B cell (primary cell): ENCODE measurements at places on chromosomes 7 and 10. TPM values are rescaled to one million over a fixed set of nuclear protein-coding genes. Genes with fewer than 3 reads are reported as not detected.

Gene VPS37D
- total RNA-seq = 0.71 and 0.78 TPM in 2 replicates

- H3K27me3 ChIP-seq = no peaks in the 10 kb centered on the region
- H3K27ac ChIP-seq = no peak overlapping the region
- H3K4me3 ChIP-seq = no peak overlapping the region
These were observed 45.3 kb downstream of the TACC2 start for GRCh38 chr10:122034149-122034756.

- H3K27ac ChIP-seq = no peak overlapping the region
- no peak overlapping the region for H3K4me3 ChIP-seq
- no peaks in the 10 kb centered on the region for H3K36me3 ChIP-seq
- no peak for DNase-seq
These were observed 4.6 kb downstream of the CYREN start for GRCh38 chr7:135165862-135166261.

DNA sequence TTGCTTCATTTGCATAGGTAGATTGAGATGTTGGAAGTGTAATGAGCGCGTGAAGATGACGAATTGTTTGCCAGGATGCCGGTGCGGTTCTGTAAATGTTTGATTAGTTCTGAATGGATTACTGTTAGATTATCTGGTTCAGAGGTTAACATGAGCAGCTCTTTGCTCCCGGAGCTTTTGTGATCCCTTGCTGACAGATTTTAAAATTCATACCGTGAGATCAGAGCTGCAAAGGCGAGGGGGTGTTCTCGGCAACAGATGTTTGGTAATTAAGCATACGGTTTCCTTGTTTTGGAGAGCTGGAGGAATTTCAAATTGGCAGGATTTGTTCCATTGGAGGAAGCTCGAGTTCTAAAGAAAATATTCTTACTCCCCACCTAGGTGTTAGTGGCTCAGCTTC, 237.8 kb upstream of the GPR26 start:
- no peak overlapping the region for H3K4me3 ChIP-seq
- H3K27ac ChIP-seq = no peak overlapping the region
- H3K36me3 ChIP-seq = no peaks in the 10 kb centered on the region
- no peaks in the 10 kb centered on the region for H3K4me1 ChIP-seq

DNA sequence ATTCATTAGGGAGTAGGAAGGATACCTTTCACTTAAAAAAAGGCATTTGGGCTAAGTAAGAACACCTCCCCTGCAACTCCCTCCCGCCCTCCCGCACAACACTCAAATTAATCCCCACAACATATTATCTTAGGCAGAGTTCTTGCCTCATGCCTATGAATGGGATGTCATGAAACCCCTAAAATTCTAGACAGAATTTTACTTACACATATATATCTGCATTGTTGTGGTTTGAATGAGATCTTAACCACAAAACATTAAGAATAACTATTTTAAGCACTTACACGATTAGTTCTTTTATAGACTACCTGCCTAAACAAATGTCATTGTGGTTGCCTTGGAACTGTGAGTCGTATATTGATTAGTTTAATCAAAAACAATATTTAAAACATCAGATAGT, 4.5 kb upstream of the ITGB1 start:
- H3K27ac ChIP-seq = no peak overlapping the region
- H3K4me1 ChIP-seq = peaks cover 30% of the 10 kb centered on the region
- H3K4me3 ChIP-seq = no peak overlapping the region
- no peaks in the 10 kb centered on the region for H3K27me3 ChIP-seq

- no peaks in the 10 kb centered on the region for H3K27me3 ChIP-seq
- DNase-seq = no peak
- no peak overlapping the region for H3K4me3 ChIP-seq
- H3K4me1 ChIP-seq = no peaks in the 10 kb centered on the region
- no peaks in the 10 kb centered on the region for H3K36me3 ChIP-seq
These were observed 69.6 kb upstream of the VWC2 start for GRCh38 chr7:49703881-49704280.

DNA sequence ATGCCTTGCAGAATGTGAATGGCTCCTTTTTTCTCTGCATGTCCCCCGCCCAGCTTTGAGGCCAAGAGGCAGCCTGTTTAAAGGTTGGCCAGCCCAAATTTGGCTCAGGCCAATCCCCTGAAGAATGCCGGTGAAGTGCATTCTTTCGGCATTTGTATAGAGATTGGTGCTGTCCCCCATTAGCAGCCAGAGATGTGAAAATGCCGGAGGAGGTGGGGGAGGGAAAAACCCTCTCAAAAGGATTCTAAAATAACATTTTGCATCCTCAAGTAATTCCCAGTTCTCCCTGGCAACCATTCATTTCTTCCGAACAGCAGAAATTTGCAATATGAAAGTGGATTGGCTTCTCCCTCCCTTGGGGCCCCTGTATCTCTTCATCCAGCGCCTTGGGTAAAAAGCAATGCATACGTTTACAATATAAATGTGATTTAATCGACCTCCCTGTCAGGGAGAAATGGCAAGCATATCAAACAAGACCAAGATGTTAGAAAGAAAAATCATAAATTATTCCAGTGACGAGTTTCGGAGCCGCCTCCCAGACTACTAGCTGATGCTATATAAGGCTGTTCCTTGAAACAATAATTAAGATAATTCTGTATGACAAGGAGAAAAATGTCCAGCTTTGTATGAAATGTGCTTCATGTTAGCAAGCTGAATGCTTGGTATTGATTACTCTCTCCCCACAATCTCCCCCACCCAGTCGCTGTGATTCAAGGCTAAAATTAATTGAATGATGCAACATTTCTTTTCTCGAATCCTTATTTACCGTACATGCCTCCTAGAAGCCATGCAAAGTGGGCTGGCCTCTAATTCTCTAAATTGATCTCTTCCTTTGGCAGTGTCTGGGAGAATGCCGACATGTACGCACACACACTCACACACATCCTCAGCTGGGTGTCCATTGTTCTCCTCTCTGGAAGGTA, 323.7 kb downstream of the RPS24 start:
- H3K4me1 ChIP-seq = no peaks in the 10 kb centered on the region
- H3K36me3 ChIP-seq = no peaks in the 10 kb centered on the region
- H3K27ac ChIP-seq = no peak overlapping the region
- H3K4me3 ChIP-seq = no peak overlapping the region

DNA sequence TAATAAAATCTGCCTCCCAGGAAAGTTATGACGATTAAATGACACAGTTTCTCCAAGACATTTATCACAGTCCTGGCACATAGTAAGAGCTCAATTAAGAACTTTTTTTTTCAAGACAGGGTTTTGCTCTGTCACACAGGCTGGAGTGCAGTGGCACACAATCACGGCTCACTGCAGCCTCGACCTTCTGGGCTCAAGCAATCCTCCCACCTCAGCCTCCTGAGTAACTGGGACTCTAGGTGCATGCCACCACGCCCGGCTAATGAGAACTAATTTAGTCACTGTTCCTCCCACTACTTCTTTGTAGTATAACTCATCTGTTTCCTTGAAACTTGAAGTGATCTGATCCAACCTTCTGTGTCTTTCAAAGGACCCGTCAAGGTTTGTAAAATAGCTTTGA, 42.2 kb upstream of the MXI1 start:
- no peak for DNase-seq
- no peaks in the 10 kb centered on the region for H3K36me3 ChIP-seq
- no peak overlapping the region for H3K27ac ChIP-seq
- H3K27me3 ChIP-seq = peaks cover 11% of the 10 kb centered on the region

GRCh38 chr10:112203328-112204076, 19.9 kb upstream of the GPAM start:
- no peaks in the 10 kb centered on the region for H3K36me3 ChIP-seq
- H3K4me3 ChIP-seq = no peak overlapping the region
- no peaks in the 10 kb centered on the region for H3K27me3 ChIP-seq
- peaks cover 15% of the 10 kb centered on the region for H3K4me1 ChIP-seq
- H3K27ac ChIP-seq = no peak overlapping the region
- no peak for DNase-seq

GRCh38 chr10:73971636-73972354, 26.1 kb upstream of the VCL start:
- no peak overlapping the region for H3K27ac ChIP-seq
- H3K4me1 ChIP-seq = peaks cover 3% of the 10 kb centered on the region
- DNase-seq = no peak
- no peak overlapping the region for H3K4me3 ChIP-seq

GRCh38 chr7:93723424-93724124, 149.1 kb upstream of the CALCR start:
- no peak overlapping the region for H3K4me3 ChIP-seq
- H3K4me1 ChIP-seq = no peaks in the 10 kb centered on the region
- H3K27me3 ChIP-seq = no peaks in the 10 kb centered on the region
- H3K27ac ChIP-seq = no peak overlapping the region
- no peaks in the 10 kb centered on the region for H3K36me3 ChIP-seq

GRCh38 chr10:34864149-34865067, 49.3 kb upstream of the PARD3 start:
- H3K36me3 ChIP-seq = no peaks in the 10 kb centered on the region
- no peak for DNase-seq
- H3K4me3 ChIP-seq = no peak overlapping the region
- H3K4me1 ChIP-seq = no peaks in the 10 kb centered on the region
- H3K27ac ChIP-seq = no peak overlapping the region

Gene ANKRD2
- total RNA-seq = not detected in 2 replicates

DNA sequence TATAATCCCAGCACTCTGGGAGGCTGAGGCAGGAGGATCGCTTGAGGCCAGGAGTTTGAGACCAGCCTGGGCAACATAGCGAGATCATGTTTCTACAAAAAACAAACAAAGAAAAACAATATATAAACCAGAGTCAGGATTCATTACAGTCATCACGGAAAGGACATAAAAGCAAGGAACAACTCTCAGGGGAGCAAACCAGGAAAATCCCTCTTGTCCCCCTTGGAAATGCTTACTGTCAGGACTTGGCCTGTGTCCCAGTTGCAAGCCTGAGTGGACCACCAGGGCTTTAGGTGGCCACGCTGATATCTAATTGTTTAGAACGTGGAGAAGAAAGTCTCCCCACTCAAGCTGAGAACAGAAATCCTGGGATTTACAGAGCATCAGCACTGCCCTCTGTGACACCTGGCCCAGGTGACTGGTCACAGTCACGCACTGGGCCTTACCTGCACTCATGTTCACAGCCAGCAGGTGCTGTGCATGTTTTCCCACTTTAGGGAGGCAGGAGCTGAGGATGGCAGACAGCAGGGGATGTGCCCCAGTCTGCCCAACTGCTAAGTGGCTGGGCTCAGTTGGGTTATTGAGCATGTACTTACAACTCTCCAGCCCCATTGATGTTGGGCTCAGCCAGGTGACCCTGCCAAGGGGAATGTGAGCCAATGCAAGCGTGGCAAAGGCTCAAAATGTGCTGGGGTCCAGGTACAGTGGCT, 60.9 kb downstream of the TMEM130 start:
- H3K4me1 ChIP-seq = no peaks in the 10 kb centered on the region
- H3K27ac ChIP-seq = no peak overlapping the region
- DNase-seq = no peak
- peaks cover 3% of the 10 kb centered on the region for H3K27me3 ChIP-seq
- H3K36me3 ChIP-seq = no peaks in the 10 kb centered on the region

Gene SPDYE11
- total RNA-seq = not detected in 2 replicates

- DNase-seq = no peak
- no peak overlapping the region for H3K27ac ChIP-seq
- no peaks in the 10 kb centered on the region for H3K27me3 ChIP-seq
These were observed 71.8 kb downstream of the AFAP1L2 start for GRCh38 chr10:114332301-114333192.

DNA sequence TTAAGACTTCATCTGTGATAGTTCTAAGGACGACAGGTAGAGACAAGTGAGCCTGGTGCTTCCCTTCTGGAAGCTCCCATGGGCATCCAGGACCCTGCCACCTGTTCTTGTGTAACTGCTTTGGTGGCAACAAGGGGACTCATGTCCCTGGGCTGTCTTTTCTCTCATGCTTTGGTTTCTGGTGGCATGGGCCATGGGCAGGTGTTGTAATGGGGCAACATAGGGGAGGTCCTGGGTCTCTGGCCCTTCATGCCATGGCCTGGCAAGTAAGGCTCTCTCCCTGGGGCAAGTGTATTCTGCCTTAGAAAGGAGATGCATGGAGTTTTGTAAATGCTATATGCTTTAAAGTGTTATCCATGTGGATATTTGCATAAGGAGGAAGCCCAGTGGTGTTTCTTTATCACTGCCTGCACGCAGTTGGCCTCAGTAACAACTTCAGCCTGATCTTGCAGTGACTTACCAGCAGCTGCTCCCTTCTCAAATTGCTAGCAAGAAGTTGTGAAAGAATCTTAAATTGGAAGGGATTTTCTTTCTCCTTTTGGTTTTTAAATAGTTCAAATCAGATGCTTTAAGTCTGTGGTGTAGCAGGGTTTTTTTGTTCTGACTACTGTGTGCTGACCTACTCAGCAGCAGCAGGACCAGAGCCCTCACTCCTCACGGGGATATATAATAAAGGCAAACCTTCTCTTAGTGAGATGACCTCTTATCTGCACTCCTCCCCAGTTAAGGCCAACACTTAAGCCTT, 39.9 kb downstream of the OGDH start:
- peaks cover 6% of the 10 kb centered on the region for H3K4me1 ChIP-seq
- H3K4me3 ChIP-seq = no peak overlapping the region
- no peaks in the 10 kb centered on the region for H3K27me3 ChIP-seq
- H3K27ac ChIP-seq = no peak overlapping the region
- no peak for DNase-seq

Gene GIMAP8
- 0.47 and 0.78 TPM in 2 replicates for total RNA-seq

- no peaks in the 10 kb centered on the region for H3K4me1 ChIP-seq
- no peaks in the 10 kb centered on the region for H3K27me3 ChIP-seq
These were observed 34.7 kb downstream of the MET start for GRCh38 chr7:116706668-116707126.

- no peaks in the 10 kb centered on the region for H3K36me3 ChIP-seq
- no peaks in the 10 kb centered on the region for H3K27me3 ChIP-seq
- DNase-seq = no peak
- no peak overlapping the region for H3K27ac ChIP-seq
These were observed 51.1 kb downstream of the ELFN1 start for GRCh38 chr7:1721047-1721690.

Gene HOXA3
- total RNA-seq = not detected in 2 replicates

- no peak overlapping the region for H3K27ac ChIP-seq
- no peaks in the 10 kb centered on the region for H3K4me1 ChIP-seq
- H3K27me3 ChIP-seq = no peaks in the 10 kb centered on the region
- H3K4me3 ChIP-seq = no peak overlapping the region
These were observed 47.8 kb upstream of the KAT6B start for GRCh38 chr10:74778436-74779094.

Gene STX1A
- total RNA-seq = 3.0 and 3.1 TPM in 2 replicates

Gene EPHB6
- total RNA-seq = 63.0 and 69.6 TPM in 2 replicates

- peaks cover 4% of the 10 kb centered on the region for H3K4me1 ChIP-seq
- no peak for DNase-seq
- no peaks in the 10 kb centered on the region for H3K27me3 ChIP-seq
- H3K27ac ChIP-seq = no peak overlapping the region
- no peak overlapping the region for H3K4me3 ChIP-seq
- no peaks in the 10 kb centered on the region for H3K36me3 ChIP-seq
These were observed 53.6 kb downstream of the MKLN1 start for GRCh38 chr7:131381069-131381838.

DNA sequence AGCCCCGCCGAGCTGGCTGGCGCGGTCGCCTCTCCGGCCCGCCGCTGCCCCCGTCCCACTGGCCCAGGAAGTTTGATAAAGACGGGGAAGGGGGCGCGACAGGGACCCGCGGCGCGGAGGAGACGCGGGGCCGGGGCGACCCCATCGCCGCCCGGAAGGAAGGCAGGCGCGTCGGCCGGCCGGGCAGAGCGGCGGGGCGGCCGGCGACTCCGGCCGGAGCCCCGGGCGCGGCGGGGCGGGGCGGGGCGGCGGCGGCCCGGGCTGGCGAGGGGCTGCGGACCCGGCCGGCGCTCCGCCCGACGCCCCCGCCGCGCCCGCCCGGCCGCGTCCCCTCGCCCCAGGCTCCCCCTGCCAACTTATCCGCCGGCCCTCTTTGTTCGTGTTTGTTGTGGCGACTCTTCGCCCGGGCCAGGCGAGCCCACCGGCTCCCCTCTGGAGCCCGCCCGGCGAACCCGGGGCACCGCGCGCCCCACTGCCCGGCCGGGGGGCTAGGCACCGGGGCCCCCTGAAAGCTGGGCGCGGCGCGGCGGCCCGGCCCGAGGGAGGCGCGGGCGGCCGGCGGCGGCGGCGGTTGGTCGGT, 571 bp downstream of the KDM7A start:
- peak overlapping the region; percentile 75 for H3K27ac ChIP-seq
- no peaks in the 10 kb centered on the region for H3K36me3 ChIP-seq
- peak overlapping the region; percentile 89 for H3K4me3 ChIP-seq
